ENCODE measurements at places on chromosomes 12 and 14.

DNA sequence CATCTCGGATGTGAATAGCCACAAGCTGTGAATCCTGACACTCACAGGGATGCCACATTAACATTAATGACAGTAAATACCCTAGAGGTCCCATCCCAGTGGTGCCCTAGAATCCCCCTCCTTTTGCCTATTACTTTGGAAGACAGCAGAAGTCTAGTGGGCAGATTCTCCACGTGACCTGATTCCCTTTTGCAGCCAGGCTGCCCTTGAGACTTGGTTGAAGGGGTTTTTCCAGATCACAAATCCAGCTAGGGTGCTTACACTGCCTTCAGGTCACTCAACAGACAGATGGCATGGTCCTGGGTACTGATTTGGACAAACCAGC, 8.7 kb downstream of the HDAC7 start:
- DNase-seq = no peak

- DNase-seq = peak; percentile 44
These were observed at the start of gene DYRK2 for GRCh38 chr12:67648521-67649260. DYRK2 (plus strand) TSS chr12:67648745; CDS start chr12:67649134, 389 bp downstream.

- DNase-seq = no peak
These were observed 628 bp downstream of the VRTN start for GRCh38 chr14:74348735-74349463.

GRCh38 chr14:81123811-81124210, 96.9 kb downstream of the GTF2A1 start:
- no peak for DNase-seq

DNA sequence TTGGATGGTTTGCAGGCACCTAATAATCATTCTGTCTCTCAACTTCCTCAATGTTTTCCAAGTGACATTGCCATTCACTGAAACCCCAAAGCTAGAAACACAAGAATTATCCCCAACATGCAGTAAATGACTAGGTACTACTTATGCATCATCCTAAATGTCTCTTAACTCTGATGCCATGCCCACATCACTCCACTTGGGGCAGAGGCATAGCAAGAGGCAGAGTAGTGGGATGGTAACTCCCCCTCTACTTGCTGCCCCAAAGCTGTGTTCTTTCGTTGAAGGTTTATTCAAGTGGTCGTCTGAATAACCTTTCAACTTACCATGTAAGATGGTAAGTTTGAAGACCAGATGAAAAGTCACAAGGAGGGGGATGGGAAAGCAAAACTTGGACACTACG, 77.9 kb upstream of the SOX5 start:
- no peak for DNase-seq

- DNase-seq = no peak
These were observed 179.6 kb downstream of the ADGRD1 start for GRCh38 chr12:131133015-131133905.

GRCh38 chr14:89921346-89921745, 33.2 kb downstream of the EFCAB11 start:
- no peak for DNase-seq

GRCh38 chr12:90978117-90978770, 23.3 kb upstream of the CCER1 start:
- DNase-seq = no peak

DNA sequence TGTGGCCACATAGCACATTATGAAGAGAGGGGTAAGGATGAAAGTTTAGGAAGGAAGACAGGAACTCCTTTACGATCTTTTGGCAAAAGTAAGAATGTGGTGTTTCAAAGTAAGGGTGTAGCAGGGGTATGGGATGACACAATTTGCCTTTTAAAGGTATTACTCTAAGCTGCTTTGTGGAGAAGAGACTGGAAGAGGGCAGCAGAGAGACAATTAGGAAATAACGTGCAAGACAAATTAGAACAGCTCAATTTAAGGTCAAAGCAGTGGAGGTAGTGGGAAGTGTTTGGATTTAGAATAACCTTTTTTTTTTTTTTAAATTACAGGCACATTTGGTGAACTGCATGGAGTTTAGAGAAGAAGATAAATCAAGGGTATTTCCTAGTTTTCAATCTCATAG, 342.6 kb downstream of the NOVA1 start:
- no peak for DNase-seq

- DNase-seq = no peak
These were observed 43.5 kb downstream of the DPF3 start for GRCh38 chr14:72850360-72850759.

DNA sequence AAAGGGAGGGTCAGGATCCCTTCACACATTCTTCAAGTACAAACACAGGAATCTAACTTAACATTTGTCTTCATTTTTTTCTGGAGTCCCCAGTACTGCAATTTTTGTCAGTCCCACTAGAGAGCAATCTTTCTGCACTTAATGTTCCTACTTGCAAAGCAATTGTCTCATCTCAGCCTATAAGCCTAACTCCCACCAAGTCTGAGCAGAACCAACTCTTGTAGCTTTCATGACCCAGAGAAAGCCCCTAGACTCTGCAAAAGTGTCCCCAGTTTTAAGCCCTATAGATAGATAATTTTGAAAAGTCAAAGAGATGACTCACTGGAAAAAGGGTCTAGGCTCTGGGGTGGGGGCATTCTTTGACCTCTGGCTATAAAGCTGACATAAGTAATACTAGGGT, 1.8 kb upstream of the ZBTB39 start:
- no peak for DNase-seq

DNA sequence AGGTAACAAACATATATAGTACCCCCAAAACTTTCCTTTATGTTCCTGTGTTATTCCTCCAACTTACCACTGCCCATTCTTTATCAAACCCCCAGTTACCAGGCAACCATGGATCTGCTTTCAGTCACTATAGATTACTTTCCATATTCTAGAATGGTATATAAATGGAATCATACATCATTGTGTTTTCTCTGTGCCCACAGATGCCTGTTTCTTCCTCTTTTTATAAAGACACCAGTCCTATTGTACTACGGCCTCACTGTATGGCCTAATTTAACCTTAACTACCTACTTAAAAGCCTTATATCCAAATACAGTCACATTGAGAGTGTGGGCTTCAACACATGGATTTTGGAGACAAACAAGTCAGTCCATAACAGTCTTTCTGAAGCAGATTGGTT, 2.6 kb downstream of the TAS2R14 start:
- no peak for DNase-seq

DNA sequence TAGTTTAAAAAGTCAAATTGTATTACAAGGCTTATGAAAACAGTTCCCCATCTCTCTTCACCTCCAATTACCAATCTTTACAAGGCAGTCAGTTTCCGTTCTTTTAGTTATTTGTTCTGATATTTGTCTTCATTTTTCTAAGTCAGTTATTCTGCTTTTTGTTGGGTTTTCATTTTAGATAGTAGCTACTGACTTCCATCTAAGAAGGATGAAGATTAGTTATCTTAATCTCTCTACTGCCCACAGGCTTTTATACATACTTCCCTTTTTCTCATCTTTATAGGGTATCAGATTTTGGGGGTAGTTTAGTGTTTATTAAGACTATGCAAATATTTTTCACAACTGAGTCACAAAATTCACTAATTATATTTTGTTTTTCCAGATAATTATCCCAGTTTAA, 38.4 kb downstream of the FRS2 start:
- no peak for DNase-seq
